ENCODE measurements at places on chromosomes 2 and 18.

GRCh38 chr2:53884883-53885282 is 25.1 kb upstream of the GPR75 start:
- no peak for DNase-seq

GRCh38 chr2:158637357-158637756 is 157.8 kb upstream of the DAPL1 start:
- DNase-seq, result peak; percentile 23

GRCh38 chr2:120989512-120990441 is 254.1 kb downstream of the GLI2 start:
- DNase-seq, result no peak

- no peak for DNase-seq
Measured at GRCh38 chr2:218435003-218435982, 16.4 kb downstream of the VIL1 start.

DNA sequence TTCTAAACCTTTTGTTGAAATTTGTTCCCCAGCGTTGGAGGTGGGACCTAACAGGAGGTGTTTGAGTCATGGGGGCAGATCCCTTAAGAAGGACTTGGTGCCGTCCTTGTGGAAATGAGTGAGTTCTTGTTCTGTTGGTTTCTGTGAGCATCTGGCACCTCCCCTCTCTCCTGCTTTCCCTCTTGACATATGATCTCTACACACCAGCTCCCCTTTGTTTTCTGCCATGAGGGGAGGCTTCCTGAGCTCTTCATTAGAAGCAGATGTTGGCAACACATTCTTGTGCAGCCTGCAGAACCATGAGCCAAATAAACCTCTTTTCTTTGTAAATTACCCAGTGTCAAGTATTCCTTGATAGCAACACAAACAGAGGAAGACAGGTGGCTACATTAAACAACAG is 23.8 kb downstream of the NABP1 start:
- DNase-seq, result no peak

GRCh38 chr2:84840306-84840705 is 40.6 kb downstream of the TRABD2A start:
- peak; percentile 42 for DNase-seq

DNA sequence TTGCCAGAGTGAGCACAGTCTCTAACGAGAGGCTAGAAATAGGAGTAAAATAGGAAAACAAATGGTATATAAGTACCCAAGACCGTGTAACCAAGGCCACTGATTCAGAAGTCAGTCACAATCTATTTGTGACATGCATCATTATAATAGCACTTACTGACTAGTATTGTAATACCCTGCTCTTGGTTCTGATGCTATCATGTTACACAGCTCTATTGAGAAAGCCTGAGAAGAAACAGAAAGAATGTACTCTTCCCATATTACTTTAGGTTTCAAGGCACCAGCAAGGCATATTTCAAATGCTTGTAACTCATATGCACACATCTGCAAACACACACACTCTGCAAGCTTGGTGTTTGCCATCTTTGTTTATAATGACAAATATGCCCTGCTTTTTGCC is 746.4 kb downstream of the SLC4A3 start:
- DNase-seq, result peak; percentile 82

DNA sequence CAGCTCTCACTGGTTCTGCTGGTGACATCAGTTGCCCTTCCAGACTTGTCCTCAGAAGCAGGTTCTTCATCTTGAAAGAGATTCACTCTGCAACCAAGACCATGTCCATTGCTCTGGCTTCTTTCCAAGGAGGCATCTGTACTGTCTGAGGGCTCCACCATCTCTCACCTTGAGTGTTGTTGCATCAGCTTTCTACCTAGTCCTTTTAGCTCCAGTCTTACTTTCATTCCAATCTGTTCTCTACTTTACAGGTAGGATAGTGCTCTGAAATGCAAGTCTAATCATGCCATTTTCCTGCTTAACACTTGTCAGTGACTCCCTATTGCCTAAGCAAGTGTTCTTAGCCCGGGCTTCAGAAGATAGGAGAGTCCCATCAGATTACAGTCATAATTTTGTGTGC is 117.7 kb downstream of the EN1 start:
- DNase-seq, result no peak

- peak; percentile 64 for DNase-seq
Measured at GRCh38 chr18:11155034-11155759, 5.8 kb upstream of the PIEZO2 start.

GRCh38 chr18:435940-436339 is 64.6 kb downstream of the COLEC12 start:
- DNase-seq, result peak; percentile 28

DNA sequence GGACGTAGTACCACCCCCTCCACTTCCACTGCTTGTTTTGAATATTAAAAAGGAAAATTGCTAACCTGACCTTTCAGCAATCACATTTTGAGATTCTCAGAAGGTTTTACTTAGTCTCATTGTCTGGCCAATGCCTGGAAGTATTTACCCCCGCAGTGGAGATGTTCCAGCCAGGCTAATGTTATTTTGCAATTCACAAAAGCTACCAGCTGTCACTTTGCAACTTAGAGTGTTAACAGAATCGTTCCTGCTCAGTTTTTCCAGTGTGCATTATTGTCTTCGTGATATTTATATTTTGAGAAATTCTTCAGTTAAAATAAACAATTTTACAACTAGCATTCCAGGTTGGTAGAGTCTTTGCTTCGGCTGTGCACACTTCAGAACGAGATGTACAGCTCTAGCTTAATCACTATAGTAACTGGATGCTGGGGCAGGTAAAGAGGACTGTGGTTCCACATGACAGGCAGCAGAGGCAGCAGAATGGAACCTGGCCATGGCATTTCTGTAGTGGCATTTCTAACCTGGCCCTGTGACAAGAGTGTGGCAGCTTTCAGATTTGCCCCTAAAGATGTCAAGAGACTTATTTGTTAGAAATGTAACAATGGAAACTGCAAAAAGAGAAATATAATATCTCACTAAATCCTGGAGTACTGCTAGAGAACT is 85.1 kb downstream of the DTNA start:
- DNase-seq, result no peak

DNA sequence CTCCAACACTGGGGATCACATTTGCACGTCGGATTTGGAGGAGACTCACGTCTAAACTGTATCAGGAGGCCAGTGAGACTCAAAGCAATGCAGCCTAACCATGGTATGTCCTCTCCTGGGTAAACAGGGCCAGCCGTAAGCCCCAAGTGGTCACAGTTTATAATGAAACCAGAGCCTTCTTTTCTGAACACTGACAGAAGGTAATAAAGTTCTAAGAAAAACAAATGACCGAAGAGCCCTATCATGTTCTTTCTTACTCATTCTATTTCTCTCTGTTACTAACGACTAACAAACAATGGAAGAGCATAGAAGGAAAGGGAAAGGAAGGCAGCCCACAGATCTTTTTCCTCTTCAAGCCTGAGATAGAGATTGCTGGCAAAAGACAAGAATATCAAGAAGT is 796.8 kb upstream of the SOX11 start:
- no peak for DNase-seq

GRCh38 chr2:181152701-181153100 is 172.3 kb downstream of the UBE2E3 start:
- DNase-seq, result peak; percentile 51

DNA sequence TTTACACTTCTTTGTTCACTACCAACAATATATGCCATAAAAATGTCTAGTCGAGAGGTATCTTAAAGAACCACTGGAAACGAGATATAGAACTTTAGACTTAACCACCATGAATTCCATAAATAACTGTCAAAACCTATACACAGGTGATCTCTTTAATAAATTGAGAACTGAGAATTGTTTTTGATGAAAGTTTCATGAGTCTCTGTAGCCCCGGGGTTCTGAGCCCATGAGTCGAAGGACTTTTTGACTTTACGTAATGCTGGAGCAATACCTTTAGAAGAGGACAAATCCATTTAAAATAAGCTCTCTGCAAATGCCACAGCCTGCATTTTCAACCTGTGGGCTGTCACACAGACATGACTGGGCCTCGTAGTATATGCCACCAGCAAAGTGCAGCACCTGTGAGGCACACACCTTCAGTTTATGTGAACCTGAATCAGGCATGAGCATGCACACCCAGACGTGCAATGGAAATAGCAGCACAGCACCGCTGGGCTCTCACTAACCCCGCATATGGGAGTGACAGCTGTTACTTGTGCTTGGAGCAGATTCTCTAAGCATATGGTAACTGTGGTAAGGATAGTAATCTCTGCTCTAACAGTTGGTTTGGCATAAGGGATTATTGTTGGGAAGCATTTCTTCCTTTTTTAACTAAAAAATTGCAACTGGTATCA is 383.2 kb downstream of the SOCS6 start:
- no peak for DNase-seq

DNA sequence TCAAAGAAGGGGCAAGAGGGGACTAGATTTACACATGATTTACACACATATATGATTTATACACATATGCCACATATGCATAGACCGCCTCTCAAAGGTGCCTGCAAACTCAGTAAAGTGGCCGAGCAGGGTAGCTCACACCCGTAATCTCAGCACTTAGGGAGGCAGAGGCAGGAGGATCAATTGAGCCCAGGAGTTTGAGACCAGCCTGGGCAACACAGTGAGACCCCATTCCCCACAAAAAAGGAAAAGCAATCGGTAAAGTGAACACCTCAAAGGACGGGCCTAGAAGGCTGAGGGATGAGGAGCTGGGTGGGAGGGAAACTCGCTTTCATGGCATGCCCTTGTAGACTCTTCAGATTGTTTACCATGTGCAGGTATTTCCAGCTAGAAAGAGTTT is 5.1 kb downstream of the ANKRD39 start:
- no peak for DNase-seq

GRCh38 chr2:667332-667999 is 9.7 kb downstream of the TMEM18 start:
- DNase-seq, result peak; percentile 74

DNA sequence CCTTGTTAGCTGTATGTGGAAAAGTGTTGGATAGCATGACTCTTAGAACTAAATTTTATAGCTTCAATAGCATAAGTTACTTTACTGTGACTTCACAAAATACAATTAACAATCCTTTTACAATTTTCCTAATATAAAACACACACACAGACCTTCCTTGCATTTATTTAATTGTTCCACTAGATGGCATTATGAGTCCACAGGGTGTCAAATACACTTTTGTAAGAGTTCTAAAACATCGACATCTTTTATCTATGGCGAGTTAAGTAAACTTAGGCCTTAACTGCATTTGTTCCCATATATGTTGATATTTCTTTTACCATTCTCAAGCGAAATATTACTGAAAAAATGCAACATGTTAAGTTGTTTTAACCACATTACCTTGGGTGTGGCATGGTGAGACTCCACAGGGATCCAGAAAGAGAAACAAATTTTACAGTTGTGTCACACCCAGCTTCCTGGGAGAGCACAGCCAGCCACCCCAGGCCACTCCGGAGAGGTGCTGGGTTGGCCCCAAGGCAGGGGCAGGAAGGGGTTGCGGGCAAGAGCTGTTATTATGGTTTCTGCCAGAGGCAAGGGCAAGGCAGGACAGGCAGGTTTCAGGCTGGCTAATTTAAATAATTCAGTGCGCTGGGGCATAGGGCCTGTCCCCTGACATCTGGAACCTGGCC is 312.4 kb upstream of the MC4R start:
- peak; percentile 65 for DNase-seq

GRCh38 chr2:191230174-191230573 is 15.0 kb upstream of the MYO1B start:
- peak; percentile 61 for DNase-seq

GRCh38 chr2:73859721-73860586 is 31.2 kb downstream of the STAMBP start:
- DNase-seq, result peak; percentile 56

- DNase-seq, result no peak
Measured at GRCh38 chr18:76395609-76396008, 99.4 kb downstream of the ZNF516 start.

DNA sequence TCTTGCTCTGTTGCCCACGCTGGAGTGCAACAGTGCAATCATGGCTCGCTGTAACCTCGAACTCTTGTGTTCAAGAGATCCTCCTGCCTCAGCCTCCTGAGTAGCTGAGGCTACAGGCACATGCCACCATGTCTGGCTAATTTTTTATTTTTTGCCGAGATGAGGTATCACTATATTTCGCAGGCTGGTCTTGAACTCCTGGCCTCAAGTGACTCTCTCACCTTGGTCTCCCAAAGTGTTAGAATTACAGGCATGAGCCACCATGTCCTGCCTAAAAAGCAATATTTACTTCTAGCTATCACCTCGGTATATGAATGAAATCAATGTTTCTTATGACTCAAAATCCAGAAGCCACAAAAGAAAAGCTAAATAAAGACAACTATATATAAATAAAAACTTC is 2.2 kb downstream of the BUB1 start:
- DNase-seq, result no peak
